ENCODE measurements at places on chromosomes 12 and 14. TPM values are rescaled to one million over a fixed set of nuclear protein-coding genes. Genes with fewer than 3 reads are reported as not detected.

The PGF gene
- total RNA-seq = 22.0 TPM

GRCh38 chr12:46664761-46665287 is 161.0 kb downstream of the SLC38A4 start:
- peak; percentile 55 for DNase-seq

The NANOG gene
- not detected for total RNA-seq

The PTGDR gene
- total RNA-seq = not detected

The NCAPD2 gene
- total RNA-seq = 56.4 TPM

DNA sequence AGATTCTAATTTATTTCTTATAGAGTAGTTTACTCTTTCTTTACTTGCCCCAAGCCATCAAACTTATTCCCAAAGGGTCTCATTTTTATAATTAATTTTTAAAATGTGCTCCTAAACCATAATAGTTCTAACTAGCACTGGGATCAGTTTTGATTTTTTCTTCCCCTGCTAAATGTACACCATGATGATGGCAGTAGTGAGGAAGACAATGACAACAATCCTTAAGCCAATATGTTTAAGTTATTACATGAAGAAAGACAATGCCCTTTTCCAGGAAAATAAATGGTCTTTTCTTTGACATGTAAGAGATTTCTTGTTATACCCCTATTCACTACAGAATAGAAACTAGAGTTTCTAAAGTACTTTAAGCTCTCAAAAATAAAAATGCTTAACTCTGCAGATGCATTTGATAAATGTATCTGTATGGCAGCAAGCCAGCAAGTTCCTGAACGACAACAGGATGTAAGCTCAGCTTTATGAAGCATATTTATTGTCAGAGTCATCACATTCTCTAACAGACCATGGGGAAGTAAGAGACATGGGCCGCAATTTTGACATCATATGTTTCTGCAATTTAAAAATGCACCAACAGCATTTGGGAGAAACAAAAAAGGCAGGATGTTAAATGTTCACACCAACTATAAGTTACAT is 36.0 kb upstream of the SNX6 start:
- DNase-seq = peak; percentile 19

The USP5 gene
- total RNA-seq = 92.6 TPM

DNA sequence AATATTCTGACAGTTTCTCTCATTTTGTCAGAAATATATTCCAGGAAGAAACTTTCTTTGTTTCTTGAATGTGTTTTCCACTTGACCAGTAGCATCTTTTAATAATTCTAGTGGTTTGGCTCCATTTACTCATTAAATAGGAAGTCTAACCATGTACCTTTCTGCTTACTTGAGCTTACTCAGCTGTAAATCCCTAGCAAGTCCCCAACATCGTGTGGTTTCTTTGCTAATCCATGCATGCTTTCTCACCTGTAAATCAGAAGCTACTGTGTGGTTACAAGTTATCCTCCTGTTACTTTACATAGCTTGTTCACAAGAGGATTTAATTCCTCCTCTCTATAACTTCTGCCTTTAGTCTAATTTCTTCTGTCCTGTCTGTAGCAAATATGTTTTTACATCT is 227.7 kb downstream of the FSCB start:
- DNase-seq = no peak

DNA sequence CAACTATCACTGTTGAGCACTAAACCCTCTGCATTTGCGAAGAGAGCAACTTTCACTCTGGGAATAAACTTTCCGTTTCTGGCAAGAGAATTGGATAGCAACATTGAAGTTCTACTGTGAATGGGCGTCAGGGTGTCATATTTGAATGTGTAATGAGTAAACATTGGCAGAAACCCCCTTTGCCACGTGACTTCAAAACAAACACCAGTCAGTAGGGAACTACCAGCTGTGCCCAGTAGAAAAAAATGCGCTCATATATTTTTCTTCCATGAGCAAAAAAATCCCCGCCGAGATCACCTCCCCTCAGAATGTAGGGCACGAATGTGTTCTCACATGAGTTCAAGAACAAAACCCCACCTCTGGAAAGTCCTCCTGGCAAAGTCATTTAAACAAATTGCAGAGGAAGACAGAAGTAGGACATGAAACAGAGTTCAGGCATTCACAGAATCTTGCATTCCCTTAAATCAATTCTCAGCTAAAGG is 80.6 kb downstream of the BTG1 start:
- DNase-seq = no peak

DNA sequence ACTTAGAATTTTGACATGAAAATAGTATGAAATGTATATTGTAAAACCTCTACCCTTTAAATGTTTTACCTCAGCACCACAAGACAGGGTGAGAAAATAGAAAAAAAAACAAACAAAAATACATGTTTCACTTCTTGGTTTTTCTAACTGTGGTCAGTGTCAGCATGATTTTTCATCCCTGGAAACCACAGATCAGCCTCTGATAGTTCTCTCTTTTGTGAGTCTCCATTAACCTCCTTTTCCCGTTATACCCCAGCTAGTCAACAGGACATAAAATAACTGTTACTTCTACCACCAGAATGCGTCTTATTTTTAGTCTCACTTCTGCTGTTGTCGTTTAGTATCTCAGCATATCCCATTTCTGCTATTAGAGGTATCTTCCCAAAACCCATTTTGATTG is 48.3 kb upstream of the KCNMB4 start:
- DNase-seq = no peak

DNA sequence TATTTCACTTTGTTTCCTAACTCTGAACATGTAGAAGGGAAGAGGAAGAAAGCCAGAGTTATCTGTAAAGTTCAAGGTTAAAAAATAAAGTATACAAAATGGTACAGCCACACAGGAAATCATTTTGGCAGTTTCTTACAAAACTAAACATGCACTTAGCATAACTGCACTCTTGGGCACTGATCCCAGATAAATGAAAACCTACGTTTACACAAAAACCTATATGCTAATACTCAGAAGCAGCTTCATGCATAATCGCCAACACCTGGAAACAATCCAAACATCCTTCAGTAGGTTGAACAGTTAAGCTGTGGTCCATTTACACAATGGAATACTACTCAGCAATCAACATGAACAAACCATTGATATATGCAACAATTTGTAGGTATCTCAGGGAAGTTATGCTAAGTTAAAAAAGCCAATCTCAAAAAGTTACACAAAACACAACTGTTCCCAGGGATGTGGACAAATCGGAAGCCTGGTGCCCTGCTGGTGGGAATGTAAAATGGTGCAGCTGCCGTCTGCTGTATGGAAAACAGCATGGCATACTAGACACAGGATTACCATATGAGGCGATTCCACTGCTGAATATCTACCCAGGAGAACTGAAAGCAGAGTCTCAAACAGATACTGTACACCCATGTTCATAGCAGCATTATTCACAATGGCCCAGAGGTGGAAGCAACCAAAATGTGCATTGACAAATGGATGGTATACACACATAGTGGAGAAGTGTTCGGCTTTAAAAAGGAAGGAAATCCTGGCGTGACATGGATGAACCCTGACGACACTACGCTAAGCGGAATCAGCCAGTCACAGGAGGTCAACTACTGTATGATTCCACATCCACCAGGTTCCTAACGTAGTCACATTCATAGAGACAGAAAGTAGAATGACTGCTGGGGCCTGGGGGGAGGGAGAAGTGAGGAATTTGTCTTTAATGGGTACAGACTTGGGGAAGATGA is 37.7 kb downstream of the NRDE2 start:
- no peak for DNase-seq

The PTMS gene
- total RNA-seq = 92.6 TPM

DNA sequence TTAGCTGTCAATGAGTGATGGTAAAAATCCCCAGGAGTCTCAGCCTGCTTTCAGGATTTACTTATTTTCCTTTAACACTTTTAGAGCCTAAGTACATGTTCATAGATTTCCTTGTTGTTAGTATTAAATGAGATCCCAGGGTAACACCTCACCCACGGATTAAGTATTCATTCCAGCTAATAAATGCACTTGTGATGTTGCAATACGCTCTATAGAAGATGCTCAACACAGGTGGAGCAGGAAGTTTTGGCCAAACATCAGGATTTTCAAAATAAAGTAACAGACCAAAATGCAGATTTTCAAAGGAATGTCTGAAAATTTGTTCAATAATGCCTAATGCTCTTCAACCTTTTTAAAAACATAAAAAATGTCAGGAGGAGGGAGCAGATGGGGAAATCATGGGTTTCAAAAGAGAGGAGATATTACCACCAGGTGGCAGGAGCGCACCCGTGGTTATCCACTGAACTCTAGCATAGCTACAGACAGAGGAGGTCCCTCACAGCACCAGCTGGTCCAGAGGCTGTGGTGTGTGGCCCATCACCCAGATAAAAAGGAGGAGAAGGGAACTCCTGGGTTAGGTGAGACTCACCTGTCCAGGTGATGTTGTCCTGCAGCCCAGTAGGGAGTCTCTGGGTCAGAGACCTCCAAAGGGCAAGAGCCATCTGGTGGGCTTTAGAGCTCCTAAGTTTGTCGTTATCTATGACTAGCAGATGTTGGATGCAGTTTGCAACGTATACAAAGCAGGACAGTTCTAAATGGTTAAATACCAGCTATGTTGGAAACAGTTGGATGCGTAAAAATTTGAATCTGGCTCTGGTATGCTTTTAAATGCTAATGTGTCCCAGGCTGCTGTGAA is 1158.4 kb upstream of the TMEM132C start:
- peak; percentile 76 for DNase-seq

DNA sequence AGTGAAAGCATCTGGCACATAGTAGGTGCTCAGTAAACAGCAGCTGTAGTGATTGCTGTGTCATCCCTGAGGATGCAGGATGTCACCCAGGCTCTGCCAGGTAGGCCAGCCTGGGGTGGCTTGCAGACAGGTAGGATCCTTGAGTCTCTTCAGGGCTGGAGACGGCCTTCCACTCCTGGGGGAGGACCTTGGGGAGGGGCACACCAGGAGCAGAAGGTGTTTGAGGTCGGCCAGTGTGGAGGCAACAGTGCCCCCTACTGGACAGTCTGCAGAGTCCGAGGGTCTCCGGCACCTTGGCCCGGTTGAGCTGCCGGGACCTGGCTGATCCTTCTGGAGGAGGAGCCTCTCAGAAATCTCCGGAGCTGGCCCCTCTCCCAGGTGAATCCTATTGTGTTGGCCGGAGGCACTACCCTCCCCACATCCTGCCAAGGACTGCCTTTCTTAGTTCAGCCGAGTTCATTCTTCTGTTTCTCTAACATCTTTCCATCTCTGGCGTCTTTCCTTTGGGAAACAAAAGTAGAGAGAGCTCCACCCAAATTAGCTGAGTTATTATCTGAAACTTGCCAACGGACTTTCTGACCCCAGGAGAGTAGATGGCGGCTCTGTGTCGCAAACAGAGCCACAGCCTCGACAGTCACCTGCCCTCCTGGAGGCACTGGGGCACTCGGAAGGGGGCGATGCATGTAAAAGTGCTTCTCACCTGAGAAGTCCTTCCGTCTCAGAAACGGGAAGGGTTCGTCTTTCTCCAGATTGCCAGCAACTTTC is 41.8 kb upstream of the CLMN start:
- peak; percentile 83 for DNase-seq

GRCh38 chr14:72679536-72680151 is 214.3 kb downstream of the DPF3 start:
- no peak for DNase-seq

The PLEKHG7 gene
- not detected for total RNA-seq

The COL2A1 gene
- 0.03 TPM for total RNA-seq

The OR4K13 gene
- total RNA-seq = not detected

DNA sequence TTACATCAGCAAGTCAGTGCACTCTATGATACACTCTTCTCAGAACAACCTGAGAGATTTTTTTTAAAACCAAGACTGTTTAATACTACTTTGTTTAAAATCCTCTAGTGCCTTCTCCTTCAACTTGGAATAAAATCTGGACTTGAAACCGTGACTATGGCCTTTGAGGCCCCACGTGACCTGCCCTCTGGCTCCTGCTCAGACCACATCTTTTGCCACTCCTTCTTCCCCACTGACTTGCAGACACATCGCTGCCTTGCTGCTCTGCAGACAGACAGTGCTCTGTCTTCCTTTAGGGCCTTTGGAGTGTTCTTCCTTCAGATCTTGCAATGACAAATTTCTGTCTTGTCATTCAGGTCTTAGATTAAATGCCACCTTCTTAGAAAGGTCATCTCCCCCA is 48.5 kb downstream of the TTC8 start:
- DNase-seq = peak; percentile 48

DNA sequence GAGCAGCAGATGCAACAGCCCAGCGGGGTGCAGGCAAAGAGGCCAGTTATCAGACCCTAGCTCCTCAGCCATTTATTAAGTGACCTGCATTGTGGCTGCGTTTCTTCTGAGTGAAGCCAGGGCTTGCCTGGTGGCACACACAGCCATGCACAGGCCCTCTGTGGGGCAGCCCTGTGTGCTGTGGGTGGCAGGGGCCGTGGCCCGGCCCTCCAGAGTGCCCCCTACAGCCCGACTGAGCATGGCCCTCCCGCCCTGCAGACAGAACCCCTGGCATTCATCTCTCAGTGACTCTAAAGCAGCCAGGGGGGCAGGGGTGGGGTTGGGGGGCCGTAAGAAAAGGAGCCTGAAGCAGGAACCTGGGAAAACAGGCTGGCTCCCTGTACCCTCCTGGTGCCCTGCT is 226.0 kb upstream of the PWP1 start:
- DNase-seq = no peak

DNA sequence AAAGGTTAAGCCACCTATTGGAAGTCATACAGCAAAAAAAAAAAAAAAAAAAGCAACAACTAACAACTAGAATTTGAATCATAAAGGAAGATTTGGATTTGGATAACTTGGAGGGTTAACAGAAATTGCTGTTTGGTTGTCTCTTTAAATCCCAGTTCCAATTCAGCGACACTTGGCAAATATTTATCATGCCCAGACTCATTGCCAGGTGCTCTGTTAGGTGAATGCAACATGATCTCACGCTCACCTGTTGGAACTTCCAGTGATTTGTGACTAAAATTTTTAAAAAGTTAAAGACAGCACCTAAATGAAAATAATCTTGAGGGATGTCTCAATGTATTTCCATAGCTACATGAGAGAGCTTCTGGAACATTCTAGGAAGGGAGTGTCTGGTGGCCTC is 103.7 kb downstream of the TBX3 start:
- no peak for DNase-seq

DNA sequence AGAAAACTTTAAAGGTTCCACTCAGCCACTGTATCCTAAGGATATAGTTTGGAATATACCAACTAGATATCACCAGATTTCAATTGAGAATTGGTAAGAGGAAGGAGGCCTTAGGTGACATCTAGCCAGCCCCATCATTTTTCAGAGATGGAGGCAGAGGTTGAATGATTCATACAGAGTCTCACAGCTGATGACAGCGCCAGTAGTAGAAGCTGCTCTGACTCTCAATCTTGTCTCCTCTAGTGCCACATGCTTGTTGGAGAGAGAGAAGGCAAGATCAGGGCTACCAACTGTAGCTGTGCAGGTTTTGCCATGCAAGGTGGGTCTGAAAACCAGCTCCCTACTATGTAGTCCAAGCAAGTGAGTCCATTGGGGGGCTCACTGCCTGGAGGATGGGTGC is 6.1 kb downstream of the FRMD6 start:
- no peak for DNase-seq

DNA sequence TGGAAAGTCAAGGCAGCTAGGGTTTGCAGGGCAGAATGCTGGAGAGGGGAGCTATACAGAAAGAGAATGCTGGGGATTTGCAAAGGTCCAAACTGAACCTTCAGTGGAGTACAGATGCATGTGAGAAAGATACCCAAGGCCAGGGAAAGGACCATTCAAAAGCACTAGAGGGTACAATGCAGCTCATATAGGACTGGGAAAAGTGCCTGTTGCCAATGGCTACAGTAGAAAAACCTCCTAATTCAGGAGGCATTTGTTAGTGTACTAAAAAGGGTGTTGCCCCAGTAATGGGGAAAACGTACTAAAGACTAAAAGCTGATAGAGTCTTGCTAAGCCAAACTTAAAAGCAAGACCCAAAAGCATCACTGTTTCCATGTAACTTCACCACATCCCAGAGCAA is 30.1 kb downstream of the E2F7 start:
- DNase-seq = no peak

All from SK-MEL-5 (cell line).